ENCODE measurements at places on chromosomes 13 and 19. TPM values are rescaled to one million over a fixed set of nuclear protein-coding genes. Genes with fewer than 3 reads are reported as not detected.

The ZNF582 gene
- total RNA-seq, result 0.31 TPM

GRCh38 chr19:12730064-12730463 lies 4.4 kb downstream of the TRIR start:
- no peak for DNase-seq

- DNase-seq, result no peak
Measured at GRCh38 chr13:28983641-28984040, 163.5 kb downstream of the MTUS2 start.

GRCh38 chr19:33809960-33810359 lies 13.3 kb downstream of the KCTD15 start:
- DNase-seq, result no peak

DNA sequence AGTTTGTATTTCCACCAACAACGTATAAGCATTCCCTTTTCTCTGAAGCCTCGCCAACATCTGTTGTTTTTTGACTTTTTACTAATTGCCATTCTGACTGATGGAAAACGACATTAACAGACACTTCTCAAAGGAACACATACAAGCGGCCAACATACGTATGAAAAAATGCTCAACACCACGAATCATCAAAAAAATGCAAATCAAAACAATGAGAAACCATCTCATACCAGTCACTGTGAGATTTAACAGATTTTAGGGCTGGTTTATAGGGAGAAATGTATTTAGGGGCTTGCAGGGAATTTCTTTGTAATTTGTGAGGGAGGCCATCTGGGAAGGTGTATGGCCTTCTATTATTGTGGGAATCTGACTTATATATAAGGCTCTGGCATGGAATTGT lies 2.8 kb upstream of the DZIP1 start:
- no peak for DNase-seq
